ENCODE measurements at places on chromosomes 1 and 21.

- no peak for DNase-seq
Measured at GRCh38 chr1:119960501-119960900, 64.2 kb upstream of the ADAM30 start.

- no peak for DNase-seq
Measured at GRCh38 chr1:218996362-218996761, 177.3 kb upstream of the LYPLAL1 start.

DNA sequence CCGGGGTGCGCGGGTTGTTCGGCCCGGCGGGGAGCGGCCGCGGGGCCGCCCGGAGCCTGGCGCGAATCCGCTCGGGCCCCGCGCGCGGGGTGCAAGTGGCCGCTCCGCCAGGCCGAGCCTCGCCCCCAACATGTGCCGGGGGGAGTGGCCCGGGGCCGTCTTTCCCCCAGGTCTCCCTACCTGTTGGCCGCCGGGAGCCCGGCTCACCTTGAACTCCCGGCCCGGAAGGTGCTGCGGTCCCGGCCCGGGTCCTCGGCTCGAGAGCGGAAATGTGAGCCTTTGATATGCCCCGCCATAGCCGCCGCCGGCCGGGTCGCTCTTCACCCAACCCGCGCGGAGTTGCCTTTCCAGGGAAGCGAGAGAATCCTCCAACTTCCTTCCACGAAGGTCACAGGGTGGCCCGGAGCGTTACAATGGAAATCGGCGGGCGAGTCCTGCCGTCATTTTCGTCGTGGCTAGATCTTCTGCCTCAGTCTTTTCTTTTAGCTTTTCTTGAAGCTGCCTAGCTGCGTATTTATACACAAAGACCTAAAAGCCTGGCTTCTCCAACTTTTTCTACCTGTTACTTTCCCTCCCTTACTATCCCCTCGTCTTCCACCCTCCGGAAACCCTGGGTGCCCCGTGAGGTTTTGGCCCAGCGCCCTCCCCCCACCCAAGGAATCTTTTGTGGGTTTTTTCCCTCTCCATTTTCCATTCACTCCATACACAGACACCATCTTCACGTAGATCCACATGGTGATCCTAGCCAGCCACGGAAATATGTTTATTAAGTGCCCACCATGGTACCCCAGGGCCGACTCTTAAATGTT is 867 bp downstream of the PTGFRN start:
- DNase-seq = peak; percentile 15

DNA sequence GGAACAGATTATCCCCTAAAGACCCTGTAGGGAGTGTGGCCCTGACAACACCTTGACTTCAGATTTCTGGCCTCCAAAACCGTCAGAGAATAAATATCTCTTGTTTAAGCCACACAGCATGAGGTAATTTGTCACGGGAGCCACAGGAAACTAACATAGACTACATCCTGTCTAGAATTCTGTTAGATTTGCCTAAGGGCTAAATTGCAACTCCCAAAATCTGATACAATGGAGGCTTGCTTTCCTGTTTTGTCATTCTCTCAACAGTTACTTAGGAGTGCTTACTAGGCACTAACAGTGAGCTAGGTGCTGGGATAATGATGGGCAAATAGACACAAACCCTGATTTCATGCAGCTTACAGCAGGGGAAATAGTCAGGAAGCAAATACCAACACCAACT is 141.6 kb downstream of the MIS18A start:
- DNase-seq = no peak

DNA sequence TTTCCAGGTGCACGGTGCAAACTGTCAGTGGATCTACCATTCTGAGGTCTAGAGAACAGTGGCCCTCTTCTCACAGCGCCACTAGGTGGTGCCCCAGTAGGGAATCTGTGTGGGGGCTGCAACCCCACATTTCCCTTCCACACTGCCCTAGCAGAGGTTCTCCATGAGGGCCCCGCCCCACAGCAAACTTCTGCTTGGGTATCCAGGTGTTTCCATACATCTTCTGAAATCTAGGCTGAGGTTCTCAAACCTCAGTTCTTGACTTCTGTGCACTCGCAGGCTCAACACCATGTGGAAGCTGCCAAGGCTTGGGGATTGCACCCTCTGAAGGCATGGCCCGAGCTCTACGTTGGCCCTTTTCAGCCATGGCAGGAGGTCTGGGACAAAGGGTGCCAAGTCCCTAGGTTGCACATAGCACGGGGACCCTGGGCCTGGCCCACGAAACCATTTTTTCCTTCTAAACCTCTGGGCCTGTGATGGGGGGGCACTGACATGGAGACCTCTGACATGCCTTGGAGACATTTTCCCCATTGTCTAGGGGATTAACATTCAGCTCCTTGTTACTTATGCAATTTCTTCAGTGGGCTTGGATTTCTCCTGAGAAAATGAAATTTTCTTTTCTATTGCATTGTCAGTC is 10.0 kb downstream of the HS2ST1 start:
- no peak for DNase-seq

DNA sequence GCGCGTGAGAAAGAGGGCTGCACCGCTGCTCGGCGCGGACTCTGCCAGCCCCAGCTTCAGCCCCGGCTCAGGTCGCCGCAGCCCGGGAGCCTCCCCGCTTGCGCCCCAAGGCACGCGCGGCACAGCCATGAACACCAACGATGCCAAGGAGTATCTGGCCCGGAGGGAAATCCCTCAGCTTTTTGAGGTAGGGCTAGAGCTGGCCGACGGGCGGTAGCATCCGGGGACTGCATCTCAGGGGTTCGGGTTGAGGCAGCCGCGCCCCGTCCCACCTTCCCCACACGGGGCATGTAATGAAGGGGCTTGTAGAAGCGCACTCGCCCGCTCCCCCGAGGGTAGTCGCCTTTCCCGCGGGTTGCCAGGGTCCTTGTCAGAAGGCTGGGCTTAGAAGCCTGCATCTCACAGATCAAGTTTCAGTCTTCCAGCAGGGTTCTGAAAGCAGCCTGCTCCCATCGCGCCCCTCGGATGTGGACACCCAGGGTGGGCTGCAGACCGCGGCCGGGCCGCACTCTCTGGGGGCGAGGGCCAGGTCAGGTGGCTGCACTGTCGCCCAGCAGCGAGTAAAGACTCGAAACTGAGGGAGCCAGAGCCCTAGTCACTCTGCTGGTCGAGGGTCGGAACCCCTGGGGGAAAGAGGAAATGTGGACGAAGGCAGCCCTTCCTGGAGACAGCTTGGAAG is 507 bp downstream of the AK5 start:
- DNase-seq = peak; percentile 46

GRCh38 chr1:55037733-55038551 is 1.4 kb upstream of the PCSK9 start:
- DNase-seq = no peak

GRCh38 chr1:2230781-2231531 is 2.8 kb downstream of the SKI start:
- peak; percentile 44 for DNase-seq

DNA sequence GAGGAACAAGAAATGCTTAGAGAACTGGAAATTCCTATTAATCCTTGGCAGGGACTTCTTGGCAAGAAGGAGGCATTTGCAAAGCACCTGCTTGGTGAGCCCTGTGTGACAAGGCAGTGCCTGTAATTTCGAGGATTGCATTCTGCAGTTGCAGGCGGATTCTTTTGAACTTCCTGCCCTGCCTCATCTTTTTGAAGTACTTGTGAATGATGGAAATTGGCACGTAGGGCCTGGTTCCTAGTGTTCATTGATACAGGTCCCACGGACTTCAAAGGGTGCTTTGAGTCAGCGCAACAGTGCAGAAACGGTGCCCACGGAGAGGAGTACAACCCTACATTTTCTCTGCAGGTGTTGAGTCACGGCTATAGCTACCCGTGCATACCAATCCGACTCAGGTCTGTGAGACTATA is 6.4 kb downstream of the HUNK start:
- DNase-seq = no peak

DNA sequence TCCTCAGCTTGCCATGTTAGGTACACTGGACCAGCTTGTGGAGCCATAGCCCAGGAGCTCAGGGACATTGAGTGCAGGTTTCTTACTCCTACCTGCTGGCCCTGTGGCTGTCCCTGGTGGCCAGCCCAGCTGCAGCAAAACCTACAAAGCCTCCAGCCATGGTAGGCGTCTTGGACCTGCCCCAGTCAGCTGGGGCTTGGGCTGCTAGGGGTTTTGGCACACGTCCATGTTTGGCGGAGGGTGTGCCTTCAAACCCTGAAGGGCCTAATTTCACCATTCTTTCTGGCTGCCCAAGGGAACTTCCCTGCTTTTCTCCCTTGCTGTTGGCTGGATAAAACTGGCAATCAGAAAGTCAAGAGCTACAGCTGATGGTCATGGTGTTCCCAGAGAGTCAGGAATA is 25.4 kb downstream of the HMGCS2 start:
- DNase-seq = no peak

GRCh38 chr1:91872559-91873081 is 13.3 kb downstream of the TGFBR3 start:
- DNase-seq = peak; percentile 20

DNA sequence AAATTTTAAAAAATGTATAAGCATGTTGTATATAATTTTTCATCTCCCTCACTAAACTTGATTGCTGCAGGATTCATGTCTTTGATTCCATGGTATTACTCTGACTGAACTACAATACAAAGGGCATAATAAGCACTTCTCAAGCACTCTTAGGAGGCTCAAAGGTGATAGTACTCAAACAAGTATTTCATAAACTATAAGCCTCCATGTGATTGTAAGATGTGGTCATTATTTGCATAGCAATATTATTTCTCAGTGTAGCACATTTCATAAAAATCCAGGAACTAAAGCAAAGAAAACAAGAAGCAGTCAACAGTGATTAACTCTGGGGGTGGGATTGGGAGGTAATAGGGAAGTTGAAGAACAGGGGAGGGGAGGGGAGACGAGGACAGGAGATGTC is 106.2 kb upstream of the DPT start:
- DNase-seq = no peak

DNA sequence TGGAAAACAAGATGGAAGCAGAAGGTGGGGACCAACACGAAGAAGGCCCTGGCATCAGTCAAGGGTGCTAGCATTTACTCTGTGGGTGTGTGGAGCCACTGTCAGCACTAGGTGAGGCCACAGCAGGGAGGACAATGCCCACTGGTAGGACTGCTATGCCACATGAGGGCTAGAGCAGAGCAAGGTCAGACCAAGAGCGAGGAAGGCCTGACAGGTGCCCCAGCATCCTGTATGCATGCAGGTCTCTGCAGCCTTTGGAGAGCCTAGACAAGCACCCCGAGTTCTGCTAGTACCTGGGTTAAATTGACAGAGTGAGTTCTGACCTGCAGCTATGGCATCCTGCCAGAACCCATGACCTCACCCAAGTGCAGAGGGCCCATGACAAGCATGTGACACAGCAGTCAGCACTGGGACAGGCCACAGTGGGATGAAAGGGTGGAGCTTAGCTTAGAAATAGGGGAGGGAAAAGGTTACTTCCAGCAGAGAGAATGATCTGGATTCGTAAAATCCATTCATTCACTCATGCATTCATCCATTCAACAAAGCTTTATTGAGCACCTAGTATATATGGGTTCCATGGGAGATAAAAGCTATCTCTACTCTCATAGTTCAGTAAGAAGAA is 9.0 kb upstream of the CSF1 start:
- DNase-seq = peak; percentile 32

- DNase-seq = no peak
Measured at GRCh38 chr1:49104575-49104974, 327.9 kb upstream of the BEND5 start.

DNA sequence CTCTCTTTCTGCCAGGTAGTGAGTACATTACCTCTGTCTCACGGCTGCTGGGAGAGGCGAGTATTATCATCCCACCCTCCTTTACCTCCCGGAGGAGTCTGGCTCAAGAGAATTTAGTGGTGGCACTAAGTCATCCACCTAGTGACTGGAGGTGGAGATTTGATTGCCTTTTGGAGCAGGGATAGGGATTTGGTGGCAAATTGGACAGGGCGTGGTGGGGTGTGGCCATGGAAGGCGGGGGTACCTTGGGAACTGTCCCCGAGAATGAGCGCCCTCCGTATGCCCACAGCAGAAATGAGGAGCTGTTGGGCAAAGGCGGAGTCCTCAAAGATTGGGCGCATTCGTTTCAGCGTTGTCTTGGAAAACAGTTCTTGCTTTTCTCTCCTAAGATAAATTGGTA is 32.1 kb upstream of the HMGN1 start:
- no peak for DNase-seq

- DNase-seq = no peak
Measured at GRCh38 chr1:240134113-240134512, 42.4 kb downstream of the FMN2 start.

GRCh38 chr1:181479137-181479745 is 4.1 kb upstream of the CACNA1E start:
- no peak for DNase-seq

DNA sequence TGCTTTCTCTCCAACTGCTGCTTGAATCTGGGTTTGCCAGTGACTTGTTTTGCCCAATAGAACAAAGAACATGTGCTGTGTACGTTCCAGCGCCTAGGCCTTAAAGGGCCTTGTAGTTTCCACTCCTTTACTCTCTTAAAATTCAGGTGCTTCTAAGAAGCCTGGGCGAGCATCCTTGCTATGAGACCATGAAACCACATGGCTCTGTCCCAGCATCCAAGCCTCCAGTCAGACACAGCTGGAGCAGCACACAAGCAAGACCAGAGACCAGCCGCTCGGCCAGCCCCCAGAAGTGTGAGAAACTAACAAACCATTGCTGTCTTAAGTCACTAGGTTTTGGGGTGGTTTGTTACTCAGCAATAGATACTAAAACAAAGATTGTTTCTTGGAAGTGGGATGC is 15.1 kb downstream of the PLEKHO1 start:
- no peak for DNase-seq

DNA sequence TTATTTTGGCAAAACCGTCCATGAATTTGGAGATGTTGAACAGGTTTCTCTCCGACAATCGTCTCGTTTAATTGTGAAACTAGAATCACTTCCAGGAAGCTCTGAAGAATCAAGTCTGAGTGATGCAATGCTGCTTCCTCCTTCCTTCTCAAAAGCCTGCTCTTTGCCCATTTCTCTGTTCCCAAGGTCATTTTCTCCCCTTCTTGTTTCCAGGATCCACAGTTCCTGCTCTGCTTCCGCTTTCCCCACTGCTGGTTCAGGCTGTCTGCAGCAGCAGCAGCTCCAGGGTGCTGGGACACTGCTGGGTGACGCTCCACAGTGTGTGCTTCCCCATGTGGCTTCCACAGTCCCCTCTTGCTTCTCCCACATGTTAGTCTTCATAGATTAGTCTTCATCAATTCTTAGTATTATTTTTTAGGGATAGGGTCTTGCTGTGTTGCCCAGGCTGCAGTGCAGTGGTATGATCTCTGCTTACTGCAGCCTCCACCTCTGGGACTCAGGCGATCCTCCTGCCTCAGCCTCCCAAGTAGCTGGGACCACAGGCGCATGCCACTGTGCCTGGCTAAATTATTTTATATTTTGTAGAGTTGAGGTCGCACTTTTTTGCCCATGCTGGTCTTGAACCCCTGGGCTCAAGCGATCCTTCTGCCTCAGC is 156.2 kb downstream of the DYRK1A start:
- DNase-seq = no peak

Measured in CD4-positive, alpha-beta T cell (primary cell).